ENCODE measurements at places on chromosomes 3 and 15.

DNA sequence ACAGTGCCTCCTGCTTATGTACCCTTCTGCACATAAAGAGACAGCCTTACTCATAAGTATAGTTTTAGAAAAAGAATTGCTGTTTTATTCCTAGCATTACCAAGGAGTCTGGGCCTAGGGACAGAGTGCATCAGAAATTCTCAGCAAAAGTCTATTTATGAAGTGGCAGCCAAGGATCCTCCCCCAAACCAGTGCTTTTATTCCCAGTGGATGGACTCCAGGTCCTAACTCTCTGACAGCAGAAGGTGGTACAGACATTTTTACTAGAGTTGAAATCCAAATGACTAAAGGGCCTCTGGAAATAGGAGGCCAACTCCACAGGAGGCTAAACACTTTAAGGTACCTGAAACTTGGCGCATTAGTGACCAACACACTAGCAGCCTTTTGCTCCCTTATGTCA is 407.2 kb upstream of the TPRG1 start:
- DNase-seq: no peak

GRCh38 chr3:128923576-128923975 is 44.2 kb downstream of the ACAD9 start:
- DNase-seq: no peak

- DNase-seq: no peak
Observed at GRCh38 chr3:45309876-45310275, 78.5 kb upstream of the LARS2 start.

DNA sequence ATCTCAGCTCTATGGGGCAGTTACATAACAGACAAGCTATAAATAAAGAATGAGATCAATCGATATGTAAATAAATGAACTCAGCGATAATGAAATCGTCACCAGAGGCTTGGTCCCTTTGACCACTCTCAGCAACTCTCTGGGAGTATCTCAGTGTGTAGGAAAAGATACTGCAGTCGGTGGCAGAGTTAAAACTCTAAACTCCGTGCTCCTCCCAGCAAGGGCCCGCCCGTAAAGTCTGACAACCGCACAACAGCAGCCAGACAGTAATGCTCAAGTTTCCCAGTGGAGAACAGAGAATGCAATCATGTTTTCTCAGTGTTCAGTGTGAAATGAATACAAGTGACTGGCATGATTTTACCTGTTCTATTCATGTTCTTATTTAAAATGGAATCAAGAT is 28.3 kb upstream of the IGF1R start:
- no peak for DNase-seq

DNA sequence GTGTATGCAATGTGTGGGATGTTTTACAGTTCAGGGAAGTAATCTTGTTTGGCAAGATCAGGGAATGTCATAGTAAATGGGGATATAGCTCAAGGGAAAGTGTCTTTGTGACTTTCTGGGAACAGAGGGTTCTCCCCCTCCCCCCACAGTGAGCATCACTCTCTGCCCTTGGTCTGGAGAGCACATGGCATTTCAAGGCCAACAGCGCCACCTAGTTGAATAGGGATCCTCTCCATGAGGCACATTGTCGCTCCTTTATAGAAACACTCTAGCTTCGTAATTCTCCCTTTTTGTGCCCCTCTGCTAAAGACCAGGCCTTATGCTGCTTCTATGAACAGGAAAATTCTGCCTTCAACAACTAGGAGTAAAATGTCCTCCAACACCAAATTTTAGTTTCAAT is 37.1 kb upstream of the ARNT2 start:
- DNase-seq: no peak

GRCh38 chr3:116614795-116615362 is 94.7 kb upstream of the TUSC7 start:
- no peak for DNase-seq

GRCh38 chr15:62474771-62475124 is 309.7 kb upstream of the C2CD4B start:
- no peak for DNase-seq

- DNase-seq: no peak
Observed at GRCh38 chr3:69871868-69872267, 127.7 kb upstream of the SAMMSON start.

GRCh38 chr15:58748040-58748851 is 1.3 kb downstream of the ADAM10 start:
- DNase-seq: no peak

DNA sequence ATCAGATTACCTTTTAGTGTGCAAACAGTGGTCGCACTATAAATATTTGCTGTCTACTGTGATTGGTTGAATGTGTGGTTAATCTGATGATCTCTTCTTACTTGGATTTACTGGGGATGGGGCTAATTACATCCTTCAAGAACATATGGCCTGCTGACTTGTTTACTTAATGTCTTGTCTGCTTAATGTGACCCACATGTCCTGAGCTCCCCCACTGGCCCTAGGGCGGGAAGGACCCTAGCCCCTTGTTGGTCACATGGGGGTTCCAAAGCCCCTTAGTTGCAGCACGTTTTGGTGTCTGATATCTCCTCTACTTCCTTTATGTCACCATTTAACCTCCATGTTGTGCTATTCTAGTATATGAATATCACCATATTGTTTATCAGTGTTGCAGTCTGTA is 17.8 kb upstream of the P2RY12 start:
- no peak for DNase-seq

DNA sequence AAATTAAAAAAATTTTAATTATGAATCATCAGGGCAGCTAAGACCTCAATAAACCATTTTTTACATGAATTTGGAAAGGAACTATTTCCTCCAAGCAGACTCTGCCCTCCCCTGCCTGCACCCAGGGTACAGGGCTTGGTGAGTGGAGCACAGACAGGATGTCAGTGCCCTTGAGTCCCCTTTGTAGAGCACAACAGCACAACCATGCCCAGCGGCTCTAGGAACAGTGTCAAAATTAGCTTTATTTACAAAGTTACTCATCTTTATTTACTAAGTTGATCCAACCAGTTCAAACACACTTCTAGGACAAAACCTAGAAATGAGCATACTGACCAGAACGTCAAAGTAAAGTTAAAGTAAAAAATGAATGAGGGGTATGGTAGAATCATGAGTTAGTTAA is 90.6 kb upstream of the TSC22D2 start:
- DNase-seq: no peak

GRCh38 chr3:160607826-160608225 is 42.5 kb upstream of the KPNA4 start:
- no peak for DNase-seq

DNA sequence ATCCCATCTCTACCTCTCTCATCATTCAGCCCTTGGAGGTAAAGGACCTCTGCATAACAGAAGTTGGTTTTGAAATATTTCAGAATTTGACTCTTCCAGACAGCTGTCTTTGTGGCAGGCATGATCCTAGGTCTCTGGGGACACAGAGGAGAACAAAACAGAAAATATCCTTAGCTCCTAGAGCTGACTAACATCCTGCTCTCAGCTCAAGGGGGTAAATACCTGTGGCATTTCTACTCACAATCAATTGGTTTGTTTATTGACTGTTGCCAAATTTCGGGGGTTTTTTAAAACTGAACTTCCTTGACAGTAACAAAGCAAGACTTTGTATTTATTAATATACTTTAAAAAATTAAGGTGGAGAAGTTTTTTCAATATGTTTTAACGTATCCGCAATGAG is 78.8 kb downstream of the EOMES start:
- no peak for DNase-seq

GRCh38 chr3:23776352-23776891 is 29.3 kb upstream of the UBE2E1 start:
- peak; percentile 57 for DNase-seq

- no peak for DNase-seq
Observed at GRCh38 chr3:185825639-185826481, 1.0 kb upstream of the IGF2BP2 start.

DNA sequence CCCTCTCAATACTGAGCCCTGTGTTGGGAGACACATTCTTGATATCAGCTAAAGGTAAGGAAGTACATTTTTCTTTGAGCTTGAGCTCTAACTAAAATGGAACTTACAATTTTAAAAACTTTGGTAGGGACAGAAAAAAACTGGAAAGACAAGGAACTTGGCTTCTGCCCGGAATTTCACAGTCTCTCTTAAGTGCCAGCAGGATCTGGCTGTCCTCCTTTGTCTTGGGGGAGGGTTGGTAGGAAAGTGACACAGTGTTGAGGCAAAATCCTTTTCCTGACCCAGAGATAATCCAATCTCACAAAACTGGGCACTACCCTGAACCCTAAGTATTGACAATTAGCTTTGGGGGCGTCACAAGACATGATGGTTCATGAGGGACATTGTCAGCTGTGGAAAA is 45.3 kb downstream of the ZPLD1 start:
- DNase-seq: no peak

GRCh38 chr3:65245133-65246063 is 557.6 kb upstream of the ADAMTS9 start:
- DNase-seq: peak; percentile 31

- no peak for DNase-seq
Observed at GRCh38 chr15:79136434-79137046, 46.0 kb upstream of the RASGRF1 start.

- DNase-seq: no peak
Observed at GRCh38 chr15:99994849-99995248, 261.6 kb upstream of the LYSMD4 start.

GRCh38 chr3:13796701-13797460 is 83.0 kb downstream of the WNT7A start:
- no peak for DNase-seq

DNA sequence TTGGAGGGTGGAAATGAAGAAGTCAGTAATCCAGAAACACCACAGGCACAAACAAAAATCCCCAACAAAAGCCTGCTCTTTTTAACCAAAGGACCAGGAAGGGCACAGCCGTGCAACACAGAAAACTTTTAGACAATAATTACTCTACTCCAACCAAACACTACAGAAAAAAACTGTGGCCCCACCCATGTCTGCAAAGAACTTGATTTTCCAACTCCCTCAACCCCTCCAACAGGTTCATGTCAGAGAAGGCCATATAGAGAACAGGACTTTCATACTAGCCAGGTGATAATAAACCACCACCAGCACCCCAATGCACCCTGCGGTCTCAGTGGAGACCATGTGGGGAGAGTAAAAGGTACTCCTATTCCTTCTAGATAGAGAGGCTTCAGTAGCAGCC is 16.8 kb downstream of the PHC3 start:
- DNase-seq: no peak

DNA sequence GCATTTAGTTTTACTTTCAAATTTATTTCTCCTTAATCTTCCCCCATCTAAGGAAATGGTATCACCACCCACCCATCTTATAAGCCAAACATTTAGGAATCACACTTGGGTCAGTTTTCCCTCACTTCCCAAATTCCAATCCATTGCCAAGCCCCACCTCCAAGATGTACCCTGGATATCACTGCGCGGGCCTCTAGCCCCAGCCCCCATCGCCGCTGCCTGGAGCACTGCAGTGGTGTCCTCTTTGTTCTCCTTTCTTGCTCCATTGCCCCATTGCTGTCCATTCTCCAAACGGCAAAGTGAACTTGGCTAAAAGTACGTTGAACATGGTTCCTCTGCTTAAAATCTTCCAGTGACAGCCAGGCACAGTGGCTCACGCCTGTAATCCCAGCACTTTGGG is 267.8 kb downstream of the SHOX2 start:
- DNase-seq: no peak

DNA sequence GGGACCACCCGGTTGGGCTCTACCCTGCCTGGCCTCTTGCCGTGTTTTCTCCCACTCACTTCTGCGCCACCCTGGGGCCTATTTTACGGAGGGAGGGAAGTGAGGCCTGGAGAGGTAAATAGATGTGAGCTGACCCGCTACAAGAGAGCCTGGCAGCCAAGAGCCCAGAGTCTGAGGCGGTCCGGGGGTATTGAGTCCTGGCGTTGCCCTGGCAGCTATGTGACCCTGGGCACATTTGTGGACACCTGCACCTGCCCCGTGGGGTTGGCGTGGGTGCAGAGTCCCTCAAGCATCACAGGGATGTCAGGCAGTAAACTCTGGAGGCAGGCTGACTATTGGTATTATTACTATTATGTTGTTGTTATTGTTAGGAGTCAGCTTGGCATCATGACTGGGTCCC is 85.7 kb downstream of the FBLN2 start:
- no peak for DNase-seq

- DNase-seq: no peak
Observed at GRCh38 chr15:50138391-50138790, 19.4 kb upstream of the ATP8B4 start.

- no peak for DNase-seq
Observed at GRCh38 chr3:152040319-152040718, 166.9 kb downstream of the SUCNR1 start.

DNA sequence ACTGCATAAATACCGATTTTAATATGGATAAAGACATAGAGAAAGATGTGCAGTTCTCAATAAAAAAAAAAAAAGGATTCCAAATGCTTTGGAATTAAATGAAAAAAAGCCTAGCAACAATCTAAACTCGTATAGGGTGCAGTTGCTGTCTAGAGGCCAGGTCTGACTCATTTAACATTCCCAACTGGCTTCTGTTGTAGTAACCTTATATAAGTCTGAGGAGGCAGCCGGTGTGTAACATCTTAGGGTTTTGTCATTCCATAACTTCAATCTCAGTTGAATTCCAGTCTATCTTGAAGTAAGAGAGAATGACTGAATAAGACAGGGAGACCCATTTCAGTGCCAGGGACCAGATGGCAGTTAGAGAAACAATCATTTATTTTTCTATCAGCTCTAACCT is 6.5 kb downstream of the PDCD10 start:
- DNase-seq: peak; percentile 11

DNA sequence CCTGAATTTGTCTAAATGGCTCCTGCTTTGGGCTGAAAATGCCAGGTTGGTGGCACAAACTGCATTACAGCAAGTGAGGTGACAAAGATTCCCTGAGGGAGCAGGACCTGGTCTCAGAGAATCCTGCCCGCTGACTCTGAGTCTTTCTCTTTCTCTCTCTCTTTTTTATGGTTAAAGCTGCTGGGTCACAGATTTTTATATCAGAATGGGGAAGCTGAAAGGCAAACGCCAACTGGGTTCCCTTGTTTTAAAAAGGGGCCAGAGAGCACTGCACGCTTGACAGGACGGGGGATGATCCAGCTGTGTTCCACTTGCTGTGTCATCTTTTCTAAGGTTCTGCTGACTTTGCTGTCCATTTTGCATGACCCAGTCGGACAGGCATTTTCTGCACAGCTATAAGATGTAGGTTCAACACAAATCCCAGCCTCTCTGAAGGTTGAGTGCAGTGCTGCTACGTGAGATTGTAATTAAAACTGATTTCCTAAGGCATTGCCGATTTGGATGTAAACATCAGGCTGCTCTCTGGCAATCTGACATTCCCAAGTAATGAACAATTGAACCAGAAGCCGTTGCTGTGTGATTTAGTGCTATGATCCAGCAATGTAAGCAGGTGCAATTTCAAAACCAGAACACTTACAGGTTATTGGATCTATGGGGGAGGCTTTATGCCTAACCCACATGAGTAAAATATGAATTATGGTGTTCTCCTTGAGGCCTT is 25.8 kb downstream of the ARHGEF3 start:
- no peak for DNase-seq

DNA sequence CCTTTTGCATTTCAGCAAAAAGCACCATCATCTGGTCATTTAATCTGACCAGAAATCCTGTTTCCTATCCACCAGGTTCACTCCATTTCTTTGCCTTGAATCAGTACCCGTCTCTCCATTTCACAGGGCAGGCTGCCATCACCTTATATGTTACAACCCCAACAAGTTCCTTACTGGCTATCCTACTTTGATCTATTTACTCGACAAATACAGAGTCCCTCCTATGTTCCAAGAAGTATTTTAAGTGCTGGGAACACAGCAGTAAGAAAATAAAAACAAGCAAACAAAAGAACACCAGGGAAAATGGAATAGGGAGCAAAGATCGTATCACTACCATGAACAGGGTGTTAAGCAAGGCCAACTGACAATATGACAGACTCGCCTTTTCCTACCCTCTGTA is 295.2 kb upstream of the WNT5A start:
- DNase-seq: no peak

- no peak for DNase-seq
Observed at GRCh38 chr3:112829046-112829445, 17.6 kb downstream of the CD200R1L start.

All from astrocyte of the cerebellum (primary cell).